C1 segment of cervical spinal cord (tissue), 14 donors: ENCODE measurements at places on chromosomes 5 and 9.

DNA sequence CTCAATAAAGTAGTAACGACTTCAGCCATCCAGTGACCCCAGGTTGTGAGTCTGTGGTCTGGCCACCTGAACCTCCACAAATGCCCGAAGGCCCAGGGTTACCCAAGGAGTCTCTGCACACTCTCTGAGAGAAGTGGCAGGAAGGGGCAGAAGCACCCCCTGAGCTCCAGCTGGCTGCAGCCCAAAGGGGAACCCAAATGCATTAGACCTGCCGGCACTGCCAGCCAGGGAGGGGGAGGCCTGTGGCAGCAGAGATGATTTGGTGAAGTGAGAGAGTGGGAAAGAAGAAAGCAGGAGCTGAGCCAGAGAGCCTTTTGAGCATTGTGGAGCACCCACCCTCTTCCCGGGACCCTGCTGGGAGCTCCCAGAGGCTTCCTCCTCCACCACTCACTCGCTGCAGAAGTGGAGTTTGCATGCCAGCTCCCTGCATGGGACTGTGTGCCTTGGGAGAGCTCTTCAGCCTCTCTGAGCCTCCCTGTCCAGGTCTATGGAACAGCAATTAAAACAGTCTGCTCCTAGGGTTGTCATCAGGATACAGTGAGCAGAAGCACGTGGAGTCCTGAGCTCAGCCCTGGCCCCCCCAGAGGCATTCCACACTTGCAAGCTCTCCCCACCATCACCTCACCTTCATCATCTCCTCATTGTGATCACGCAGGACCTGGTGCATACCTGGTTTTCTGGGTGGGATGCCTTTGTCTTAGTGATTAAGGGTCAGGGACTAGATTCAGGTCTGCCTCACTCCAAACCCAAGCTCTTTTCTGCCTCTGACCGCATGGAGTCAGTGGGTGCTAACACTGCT lies 13.8 kb upstream of the ANGPTL2 start:
- no peak for DNase-seq

DNA sequence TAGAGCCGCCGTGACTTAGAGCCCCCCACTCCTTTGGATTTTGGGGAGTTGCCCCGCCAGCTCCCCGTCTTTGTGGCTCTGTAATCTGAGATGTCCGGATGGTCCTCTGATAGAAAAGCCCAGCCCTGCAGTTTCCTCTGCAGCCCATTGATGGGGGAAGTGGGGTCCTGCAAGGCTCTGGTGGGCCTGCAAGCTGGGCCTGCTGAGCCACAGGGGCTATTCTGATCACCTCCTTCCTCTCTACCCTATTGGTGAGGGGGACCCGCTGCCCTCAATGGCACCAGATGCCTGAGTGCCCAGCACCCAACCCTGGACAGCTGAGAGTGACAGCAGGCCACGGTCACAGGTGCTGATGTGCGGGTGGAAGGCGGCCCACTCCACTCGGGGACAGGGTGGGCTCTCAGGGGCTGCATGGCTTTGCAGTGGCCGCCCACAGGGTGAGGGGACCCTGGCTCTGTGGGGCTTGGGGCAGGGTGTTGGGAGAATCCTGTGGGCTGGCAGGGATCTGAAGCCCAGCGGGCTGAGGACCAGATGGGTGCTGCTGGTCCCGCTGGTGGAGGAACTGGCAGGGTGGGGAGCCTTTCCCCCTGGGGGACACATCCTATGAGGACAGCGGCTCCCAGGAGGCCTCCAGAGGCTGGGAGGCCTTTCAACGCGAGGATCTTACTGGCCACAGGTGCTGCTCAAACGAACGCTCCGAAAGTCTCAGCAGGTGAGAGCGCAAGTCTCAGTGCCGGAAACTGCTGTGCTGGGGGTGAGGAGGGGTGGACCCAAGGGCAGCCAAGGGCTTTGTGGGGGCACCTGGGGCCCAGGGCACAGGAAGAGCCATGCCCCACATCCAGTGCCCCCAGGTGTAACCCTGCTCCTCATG lies 30.0 kb upstream of the LPCAT1 start:
- no peak for DNase-seq

GRCh38 chr9:96417661-96418082 lies 498 bp downstream of the ZNF367 start:
- DNase-seq, result no peak

DNA sequence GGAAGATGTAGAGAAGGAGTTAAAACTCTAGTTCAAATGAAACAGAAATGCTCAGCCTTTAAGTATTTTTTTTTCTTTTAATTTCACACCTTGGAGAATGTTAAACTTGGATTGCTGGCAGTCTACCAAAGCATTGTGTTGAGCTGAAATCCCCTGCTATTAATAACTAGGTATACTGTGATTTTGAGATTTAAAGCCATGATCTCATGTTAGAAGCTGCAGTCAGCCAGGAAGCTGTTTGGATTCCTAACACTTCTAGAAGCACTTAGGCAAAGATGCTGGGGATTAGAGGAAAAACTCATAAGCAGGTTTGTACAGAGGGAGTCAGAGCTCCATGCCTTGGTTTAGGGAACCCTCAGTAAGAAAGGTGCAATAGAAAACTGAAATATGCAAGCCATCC lies 141.4 kb downstream of the KIF4B start:
- no peak for DNase-seq

DNA sequence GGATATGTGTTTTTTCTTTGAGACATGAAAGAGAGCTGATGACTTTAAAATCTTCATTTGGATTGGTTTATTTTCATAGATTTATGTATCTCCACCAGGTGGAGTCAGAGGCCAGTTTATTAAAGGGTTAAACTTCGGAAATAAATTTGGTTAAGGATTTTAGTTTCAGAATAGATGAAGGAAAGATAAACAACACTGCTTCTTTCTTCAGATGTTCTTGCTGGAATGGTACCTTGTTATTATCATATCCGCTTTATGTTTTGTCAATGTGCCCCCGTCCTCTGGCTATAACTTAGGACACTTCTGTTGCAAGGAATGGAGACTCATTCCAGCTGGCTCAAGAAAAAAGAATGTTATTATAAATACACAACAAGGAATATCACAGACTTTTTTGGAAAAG lies 81.2 kb downstream of the ALDH1A1 start:
- no peak for DNase-seq

GRCh38 chr5:142175461-142176142 lies 67.0 kb downstream of the NDFIP1 start:
- no peak for DNase-seq

DNA sequence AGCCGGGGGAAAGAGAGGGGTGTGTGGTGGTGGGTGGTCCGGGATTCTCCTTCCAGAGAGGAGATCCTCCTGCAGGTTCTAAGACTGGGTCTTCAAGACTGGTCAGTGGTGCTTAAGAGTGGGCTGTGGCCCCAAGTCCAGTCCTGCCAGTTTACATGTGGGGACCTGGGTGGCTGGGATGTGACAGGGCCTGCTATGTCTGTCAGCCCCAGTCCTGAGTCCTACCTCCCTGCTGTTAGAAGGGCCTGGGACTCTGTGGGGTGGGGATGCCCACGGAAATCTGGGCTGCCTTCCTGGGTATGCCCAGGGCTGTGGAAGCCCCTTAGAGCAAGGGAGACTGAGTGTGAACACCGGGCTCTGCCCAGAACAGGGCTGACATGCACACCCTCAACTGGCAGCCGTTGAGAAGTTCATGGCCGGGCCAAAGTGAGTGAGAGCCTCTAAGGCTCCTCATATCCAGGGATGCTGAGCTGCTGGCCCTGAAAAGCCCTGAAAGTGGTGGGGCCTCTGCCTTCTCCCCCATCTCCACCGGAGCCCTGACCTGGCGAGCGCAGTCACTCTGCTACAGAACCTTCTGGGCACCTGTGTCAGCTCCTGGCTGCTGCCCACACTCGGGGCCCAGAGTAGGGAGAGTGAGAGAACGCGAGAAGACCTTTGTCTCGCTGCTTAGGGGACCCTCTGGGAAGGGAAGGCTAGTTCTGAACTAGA lies 1.7 kb downstream of the PHF2 start:
- no peak for DNase-seq

DNA sequence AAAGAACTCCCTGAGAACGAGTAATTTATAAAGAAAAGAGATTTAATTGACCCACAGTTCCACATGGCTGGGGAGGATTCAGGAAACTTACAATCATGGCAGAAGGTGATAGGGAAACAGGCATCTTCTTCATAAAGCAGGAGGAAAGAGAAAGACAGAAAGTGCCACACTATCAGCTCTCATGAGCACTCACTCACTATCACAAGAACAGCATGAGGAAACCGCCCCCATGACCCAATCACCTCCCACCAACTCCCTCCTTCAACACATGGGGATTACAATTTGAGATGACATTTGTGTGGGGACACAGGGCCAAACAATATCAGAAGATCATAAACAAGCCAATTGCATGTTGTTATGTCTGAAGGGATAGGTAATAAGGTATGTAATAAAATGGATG lies 935.9 kb upstream of the COX7C start:
- no peak for DNase-seq

- peak; percentile 7 for DNase-seq
These were observed 226.6 kb upstream of the PPP1R2B start for GRCh38 chr5:156623381-156624040.

DNA sequence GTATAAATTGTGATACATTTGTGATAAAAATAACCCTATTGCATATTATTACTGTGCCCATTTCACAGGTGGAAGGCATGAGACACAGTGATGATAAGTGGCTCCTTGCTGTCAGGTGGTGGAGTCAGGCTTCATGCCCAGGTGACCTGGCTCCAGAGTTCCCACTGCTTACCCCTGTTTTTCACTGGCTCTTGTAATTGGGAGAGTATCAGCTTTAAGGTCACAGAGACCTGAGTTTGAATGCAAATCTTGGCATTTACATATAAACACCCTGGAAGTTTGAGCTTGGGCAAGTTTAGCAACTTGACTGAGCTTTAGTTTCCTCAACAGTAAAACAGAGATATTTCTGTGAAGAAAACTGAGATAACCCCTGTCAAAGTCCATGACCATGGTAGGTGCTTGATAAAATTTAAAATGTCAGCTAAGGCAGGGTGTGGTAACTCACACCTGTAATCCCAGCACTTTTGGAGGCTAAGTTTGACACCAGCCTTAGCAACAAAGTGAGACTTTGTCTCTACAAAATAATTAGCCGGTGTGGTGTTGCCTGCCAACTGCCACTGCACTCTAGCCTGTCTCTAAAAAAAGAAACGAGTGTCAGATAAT lies 29.2 kb downstream of the MAT2B start:
- DNase-seq, result no peak

DNA sequence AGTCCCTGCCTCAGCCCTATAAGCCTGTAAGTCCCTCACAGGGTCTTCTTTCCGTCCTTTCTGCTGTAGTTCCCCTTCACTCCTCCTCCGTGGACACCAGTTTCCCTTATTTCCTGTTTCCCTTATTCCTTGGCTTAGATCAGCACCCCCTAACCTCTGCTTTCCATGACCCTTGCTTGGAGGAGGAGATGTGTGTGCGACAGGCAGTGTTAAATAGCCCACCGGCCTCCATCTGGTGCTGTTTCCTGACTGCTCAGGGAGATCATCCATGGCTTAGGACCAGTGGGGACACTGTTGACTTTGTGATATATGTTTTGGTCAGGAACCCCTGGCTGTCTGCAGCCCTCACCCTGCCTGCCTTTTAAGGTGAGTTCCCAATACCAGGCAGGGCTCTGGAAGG lies 34.1 kb upstream of the PSD2 start:
- no peak for DNase-seq

GRCh38 chr9:98214811-98215210 lies 22.4 kb upstream of the CORO2A start:
- DNase-seq, result no peak

DNA sequence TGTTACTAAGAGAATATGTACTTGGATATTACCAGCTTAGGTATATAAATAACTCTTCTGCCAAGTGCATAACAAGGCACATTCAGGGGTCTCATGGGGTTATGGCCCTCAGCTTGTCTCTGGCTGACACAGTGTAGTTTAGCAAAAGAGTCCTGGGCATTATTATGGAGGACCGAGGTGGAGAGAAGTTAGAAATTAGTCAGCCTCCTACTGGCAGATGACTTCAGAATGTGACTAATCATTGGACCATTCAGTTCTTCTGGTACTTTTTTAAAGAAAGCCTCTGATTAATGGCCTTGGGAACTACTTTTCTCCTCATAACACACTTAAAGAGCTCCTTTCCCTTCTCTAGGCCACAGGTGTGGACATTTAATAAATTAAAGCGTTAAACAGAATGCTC lies 178.9 kb downstream of the SH3GL2 start:
- no peak for DNase-seq

- no peak for DNase-seq
These were observed 77.8 kb upstream of the SHISAL2B start for GRCh38 chr5:64612344-64612961.

GRCh38 chr9:24434183-24434582 lies 111.5 kb downstream of the IZUMO3 start:
- DNase-seq, result no peak

DNA sequence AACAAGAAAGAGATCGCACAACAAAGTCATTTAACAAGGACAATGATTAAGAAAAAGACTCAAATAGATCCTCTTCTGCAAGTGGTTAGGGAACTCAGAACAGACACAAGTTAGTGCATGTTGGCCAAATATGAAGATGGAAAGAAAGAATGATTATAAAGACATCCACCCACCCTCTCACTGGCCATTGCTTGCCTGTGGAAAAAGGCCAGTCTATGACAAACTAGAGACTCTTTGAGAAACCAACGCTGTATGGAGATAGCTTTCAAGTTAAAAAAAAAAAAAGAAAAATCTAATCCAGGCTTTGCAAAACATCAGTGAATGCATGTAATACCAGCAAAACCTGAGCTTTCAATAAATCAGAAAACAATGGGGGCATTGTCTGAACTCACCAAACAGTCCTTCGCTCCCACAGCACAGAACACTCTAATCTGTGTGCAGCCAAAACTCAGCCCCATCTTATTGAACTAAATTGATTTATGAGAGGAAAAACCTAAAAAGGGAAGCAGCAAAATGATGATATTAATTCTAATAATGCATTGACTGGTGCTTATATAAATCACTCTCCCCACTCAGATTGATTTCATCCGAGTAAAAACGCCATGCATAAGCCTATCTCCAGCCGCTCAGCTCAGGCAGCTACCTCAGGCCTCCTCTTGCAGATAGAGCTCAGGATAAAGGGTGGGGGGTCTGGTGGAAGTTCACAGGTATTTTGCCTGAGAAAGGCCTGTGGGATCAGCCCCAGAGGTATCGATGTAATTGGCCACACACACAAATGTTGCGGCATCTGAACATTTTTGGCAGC lies 547.1 kb downstream of the CCDC171 start:
- DNase-seq, result no peak
